ENCODE measurements at places on chromosomes 1 and 21.
A peak's percentile ranks its signal among the peaks of the same experiment; 100 is the strongest.

DNA sequence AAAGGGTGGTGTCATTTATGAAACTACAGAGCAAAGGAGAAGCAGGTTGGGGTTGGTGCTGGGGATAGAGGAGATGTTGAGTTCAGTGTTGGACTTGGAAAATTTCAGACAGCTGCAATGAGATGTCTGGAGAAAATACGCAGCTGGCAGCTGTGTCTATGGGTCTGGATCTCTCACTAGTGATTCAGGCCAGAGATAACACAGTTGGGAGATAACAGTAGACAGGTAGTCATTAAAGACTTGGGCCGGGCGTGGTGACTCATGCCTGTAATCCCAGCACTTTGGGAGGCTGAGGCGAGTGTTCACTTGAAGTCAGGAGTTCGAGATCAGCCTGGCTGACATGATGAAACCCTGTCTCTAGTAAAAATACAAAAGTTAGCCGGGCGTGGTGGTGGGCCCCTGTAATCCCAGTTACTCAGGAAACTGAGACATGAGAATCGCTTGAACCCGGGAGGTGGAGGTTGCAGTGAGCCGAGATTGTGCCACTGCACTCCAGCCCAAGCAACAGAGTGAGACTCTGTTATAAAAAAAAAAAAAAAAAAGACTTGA is 2.5 kb upstream of the TFAP2E start:
- no peak for DNase-seq

GRCh38 chr1:186828611-186829454 is at the start of gene PLA2G4A:
PLA2G4A (plus strand) TSS chr1:186828949; CDS start chr1:186854355, 25,406 bp downstream.
- peak; percentile 64 for DNase-seq

DNA sequence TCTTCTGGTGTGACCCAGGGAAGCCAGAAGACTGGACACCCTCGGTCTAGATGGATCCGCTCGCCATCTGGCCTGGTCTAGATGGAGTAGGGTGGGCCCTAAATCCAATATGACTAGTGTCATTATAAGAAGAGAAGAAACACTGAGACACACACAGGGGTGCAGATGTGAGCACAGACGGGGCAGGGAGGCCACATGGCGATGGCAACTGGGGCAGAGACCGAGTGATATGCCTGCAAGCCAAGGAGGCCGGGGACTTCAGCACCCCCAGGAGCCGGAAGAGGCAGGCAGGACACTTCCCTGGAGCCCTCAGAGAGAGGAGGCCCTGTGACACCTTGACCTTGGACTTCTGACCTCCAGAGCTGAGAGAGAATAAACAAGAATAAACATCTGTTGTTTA is 5.6 kb upstream of the TFF3 start:
- DNase-seq = no peak

- no peak for DNase-seq
Observed at GRCh38 chr1:221473411-221473810, 268.5 kb downstream of the DUSP10 start.

- no peak for DNase-seq
Observed at GRCh38 chr21:42558846-42559245, 45.2 kb downstream of the SLC37A1 start.

DNA sequence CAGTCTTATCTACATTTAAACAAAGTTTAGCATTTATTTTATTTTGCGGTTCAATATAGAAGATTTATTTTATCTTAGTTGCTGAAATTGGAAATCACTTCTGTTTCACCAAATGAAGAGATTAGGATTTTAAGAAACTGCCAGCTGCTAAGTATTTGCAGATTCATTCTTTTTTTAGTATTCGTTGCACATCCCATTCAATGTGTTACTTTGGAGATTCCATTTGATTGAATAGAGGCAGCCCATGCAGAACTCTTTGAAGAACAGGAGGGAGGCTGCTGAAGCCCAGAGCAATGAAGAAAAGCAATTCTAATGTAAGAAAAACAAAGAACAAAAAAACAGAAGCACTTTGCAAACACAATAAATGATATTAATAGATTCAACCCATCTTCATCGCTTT is 38.6 kb upstream of the IL12RB2 start:
- DNase-seq = no peak

GRCh38 chr1:8314346-8315280 is 3.3 kb upstream of the SLC45A1 start:
- DNase-seq = peak; percentile 79

- DNase-seq = no peak
Observed at GRCh38 chr1:101124405-101124804, 98.8 kb upstream of the DPH5 start.

GRCh38 chr1:21626921-21627339 is 42.2 kb downstream of the RAP1GAP start:
- DNase-seq = no peak

DNA sequence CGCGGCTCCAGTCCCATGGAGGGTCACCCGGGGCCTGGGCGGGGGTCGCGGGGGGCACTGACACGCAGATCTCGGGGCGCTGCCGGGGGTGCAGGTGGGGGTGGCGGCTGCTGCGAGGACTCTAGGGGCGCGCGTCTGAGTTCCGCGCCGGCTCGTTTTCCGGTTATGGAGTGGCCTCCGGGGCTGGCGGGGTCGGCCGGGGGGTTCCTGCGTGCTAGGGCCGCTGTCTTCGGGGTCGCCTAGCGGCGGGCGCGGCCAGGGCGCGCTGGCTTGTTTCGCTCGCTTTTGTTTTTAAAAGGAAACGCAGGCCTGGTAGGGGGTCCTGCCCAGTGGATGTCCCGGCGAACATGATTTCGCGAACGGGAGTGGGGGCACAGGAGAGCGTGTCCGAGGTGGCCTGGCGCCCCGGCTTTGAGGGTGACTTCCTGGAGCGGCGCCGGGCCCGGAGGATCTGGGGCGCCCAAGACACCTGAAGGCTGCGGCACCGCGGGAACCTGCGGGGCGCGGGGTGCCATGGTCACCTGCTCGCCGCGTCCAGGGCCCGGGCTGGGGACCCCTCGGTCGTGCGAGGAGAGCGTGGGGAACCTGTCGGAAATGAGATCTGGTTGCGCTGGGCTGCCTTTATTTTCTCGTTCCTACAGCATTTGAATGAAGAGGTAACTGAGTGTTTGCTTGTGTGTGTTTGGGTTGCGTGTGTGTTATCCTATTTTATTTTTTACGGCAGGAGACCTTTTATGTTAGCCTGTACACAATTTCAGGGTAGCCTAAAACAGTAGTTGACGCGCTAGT is 618 bp downstream of the ETS2 start:
- DNase-seq = no peak

GRCh38 chr1:58035523-58035922 is 511.0 kb downstream of the OMA1 start:
- no peak for DNase-seq

- no peak for DNase-seq
Observed at GRCh38 chr1:151593730-151594129, 18.1 kb upstream of the SNX27 start.

DNA sequence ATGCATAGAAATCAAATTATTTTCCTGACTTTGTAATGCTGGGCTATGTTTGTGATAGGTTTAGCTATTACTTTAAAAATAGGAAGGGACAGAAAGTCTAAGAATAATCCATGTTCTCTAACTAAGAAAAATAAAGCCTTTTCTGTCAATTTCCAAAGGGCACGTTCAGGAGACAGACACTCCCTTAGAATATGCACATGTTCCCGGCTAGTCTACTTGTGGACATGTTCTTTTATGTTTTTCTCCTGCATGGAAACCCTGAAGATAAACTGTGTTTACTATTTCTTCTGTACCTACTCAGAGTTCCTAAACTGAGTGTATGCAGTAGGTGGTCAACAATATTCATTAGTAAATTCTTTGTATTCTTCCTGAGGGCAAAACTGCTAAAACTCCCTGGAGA is 12.5 kb downstream of the PSMB4 start:
- DNase-seq = no peak

- no peak for DNase-seq
Observed at GRCh38 chr1:29671446-29672356, 435.4 kb downstream of the PTPRU start.

- DNase-seq = no peak
Observed at GRCh38 chr1:1439546-1440261, 4.2 kb downstream of the VWA1 start.

DNA sequence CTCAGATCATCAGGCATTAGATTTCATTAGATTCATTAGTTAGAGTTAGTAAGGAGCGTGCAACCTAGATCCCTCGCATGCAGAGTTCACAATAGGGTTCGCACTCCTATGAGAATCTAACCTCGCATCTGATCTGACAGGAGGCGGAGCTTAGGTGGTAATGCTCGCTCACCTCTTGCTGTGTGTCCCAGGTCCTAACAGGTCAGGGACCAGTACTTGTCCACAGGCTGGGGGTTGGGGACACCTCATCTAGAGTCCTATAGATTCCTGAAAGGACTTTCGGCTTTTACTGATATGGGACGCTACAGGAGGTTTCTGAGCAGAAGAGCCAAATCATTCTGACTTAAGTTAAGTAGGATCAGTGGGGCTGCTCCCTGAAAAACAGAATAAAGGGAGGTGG is 91.4 kb downstream of the AKT3 start:
- no peak for DNase-seq

DNA sequence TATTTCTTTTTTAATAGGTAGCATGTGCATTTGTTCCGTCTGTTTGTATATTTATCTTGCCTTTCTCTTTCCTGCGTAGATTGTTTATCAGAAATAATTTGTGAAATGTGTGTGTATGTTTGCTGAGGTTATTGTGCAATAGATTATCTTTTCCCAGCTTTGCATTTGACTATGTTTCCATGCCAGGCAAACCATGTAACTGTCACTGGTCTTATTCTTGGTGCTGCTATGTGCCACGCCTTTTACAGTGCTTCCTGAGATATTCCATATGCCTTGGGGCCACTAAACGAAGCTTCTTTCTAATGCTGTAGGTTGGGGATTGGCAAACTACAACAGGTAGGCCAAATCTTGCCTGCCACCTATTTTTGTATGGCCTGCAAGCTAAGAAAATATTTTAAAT is 598.8 kb downstream of the PLPP3 start:
- no peak for DNase-seq

- no peak for DNase-seq
Observed at GRCh38 chr21:42423197-42423675, 19.5 kb downstream of the UBASH3A start.

GRCh38 chr21:43315244-43316137 is 111.4 kb downstream of the SIK1 start:
- DNase-seq = no peak

- peak; percentile 73 for DNase-seq
Observed at GRCh38 chr1:243917177-243917862, 67.3 kb upstream of the AKT3 start.

DNA sequence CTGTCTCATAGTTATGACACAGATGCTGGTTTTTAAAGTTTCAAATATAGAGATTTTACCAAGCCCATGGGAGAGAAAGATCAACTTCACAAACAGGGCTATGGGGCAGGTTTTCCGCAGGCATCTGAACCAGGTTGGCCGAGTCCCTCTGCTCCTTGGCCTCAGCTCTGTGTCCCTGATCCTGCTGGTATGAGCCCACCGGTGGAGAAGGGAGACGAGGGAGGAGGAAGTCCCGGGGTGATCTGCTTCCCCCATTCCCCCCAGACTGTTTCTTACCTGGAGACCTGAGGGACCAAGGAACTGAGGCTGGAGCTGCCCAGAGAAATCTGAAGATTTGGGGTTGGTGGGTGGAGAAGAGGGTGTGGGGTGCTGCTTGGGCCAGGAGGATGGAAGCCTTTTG is 28.9 kb upstream of the BTG2 start:
- DNase-seq = no peak

DNA sequence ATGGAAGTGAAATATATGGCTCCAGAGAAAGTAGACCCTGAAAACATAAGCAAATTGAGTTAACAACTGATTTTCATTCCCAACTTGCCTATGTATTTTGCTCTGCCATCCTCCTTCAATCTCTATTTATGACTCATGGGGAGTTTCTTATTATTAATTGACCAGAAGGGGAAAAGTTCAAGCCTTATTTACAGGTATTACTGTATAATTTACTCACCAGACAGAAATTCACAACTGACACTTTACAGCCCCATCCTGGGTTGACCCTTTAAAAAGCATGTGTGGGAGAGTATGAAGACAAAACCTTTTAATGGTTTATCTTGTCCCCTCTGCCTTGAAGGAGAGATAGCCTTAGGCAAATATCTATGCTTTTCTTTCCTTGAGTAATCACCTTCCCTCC is 39.8 kb upstream of the C1orf53 start:
- DNase-seq = no peak

- DNase-seq = no peak
Observed at GRCh38 chr1:36367798-36368197, 17.9 kb downstream of the STK40 start.

DNA sequence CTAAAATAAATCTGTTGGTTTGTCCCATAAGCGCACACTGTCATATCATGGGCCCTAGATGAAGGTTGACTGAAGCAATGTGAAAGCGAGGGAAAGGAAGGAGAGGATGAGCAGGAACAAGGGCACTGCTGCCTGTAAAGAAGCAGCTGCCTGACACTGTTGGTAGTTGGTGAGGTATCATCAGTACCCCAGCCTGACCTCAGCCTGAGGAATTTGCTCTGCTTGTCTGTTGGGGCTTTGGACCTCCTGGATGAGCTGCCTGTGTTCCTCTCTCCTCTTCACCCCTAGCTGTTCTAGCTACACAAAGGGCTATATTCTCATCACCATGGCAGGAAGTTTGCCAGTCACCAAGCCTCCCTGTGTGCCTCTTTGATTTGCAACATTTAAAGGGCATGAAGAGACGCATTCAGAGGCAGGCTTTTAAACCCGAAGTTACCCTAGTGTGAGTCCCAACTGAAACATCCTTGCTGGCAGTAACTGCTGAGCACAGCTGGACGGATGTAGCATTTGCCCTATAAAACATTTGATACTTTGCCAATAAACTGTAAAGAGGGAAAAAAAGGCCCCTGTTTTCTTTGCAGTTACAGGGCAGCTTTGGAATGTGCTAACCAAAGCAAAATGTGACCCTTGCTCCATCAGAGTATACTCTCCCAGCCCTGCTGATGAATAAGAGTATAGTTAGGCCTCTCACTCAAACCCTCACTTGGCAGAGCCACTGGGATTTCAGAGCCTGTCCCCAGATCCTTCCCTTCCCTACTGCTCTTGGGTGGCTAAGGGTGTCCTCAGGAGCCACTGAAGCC is 22.2 kb upstream of the SPATA6 start:
- DNase-seq = peak; percentile 88
